ENCODE measurements at places on chromosomes 6 and 20. TPM values are rescaled to one million over a fixed set of nuclear protein-coding genes. Genes with fewer than 3 reads are reported as not detected.

Gene PDE7B
- total RNA-seq, result 4.4 TPM

GRCh38 chr20:53847139-53847836, 223.1 kb downstream of the BCAS1 start:
- no peak overlapping the region for H3K4me3 ChIP-seq
- H3K27me3 ChIP-seq, result no peaks in the 10 kb centered on the region
- H3K36me3 ChIP-seq, result no peaks in the 10 kb centered on the region
- peak; percentile 62 for DNase-seq

Gene OLIG3
- total RNA-seq, result 0.05 TPM

GRCh38 chr6:98941319-98941718, 6.4 kb downstream of the FBXL4 start:
- H3K27me3 ChIP-seq, result no peaks in the 10 kb centered on the region
- H3K36me3 ChIP-seq, result no peaks in the 10 kb centered on the region
- H3K4me3 ChIP-seq, result no peak overlapping the region
- H3K4me1 ChIP-seq, result no peaks in the 10 kb centered on the region
- no peak overlapping the region for H3K27ac ChIP-seq
- DNase-seq, result no peak

- H3K4me1 ChIP-seq, result no peaks in the 10 kb centered on the region
- H3K36me3 ChIP-seq, result no peaks in the 10 kb centered on the region
- H3K27me3 ChIP-seq, result no peaks in the 10 kb centered on the region
These were observed 1043.2 kb upstream of the ADGRB3 start for GRCh38 chr6:67591910-67592309.

Gene OOEP
- not detected for total RNA-seq

Gene COL11A2
- 2.1 TPM for total RNA-seq

Gene BCL2L1
- 120 TPM for total RNA-seq

GRCh38 chr20:57167971-57168701, 98.3 kb downstream of the BMP7 start:
- H3K4me3 ChIP-seq, result no peak overlapping the region
- H3K4me1 ChIP-seq, result no peaks in the 10 kb centered on the region
- H3K27me3 ChIP-seq, result no peaks in the 10 kb centered on the region
- DNase-seq, result no peak
- no peaks in the 10 kb centered on the region for H3K36me3 ChIP-seq

GRCh38 chr20:58701431-58702160, 9.0 kb downstream of the NPEPL1 start:
- H3K4me1 ChIP-seq, result no peaks in the 10 kb centered on the region

Gene OXT
- 0.42 TPM for total RNA-seq

DNA sequence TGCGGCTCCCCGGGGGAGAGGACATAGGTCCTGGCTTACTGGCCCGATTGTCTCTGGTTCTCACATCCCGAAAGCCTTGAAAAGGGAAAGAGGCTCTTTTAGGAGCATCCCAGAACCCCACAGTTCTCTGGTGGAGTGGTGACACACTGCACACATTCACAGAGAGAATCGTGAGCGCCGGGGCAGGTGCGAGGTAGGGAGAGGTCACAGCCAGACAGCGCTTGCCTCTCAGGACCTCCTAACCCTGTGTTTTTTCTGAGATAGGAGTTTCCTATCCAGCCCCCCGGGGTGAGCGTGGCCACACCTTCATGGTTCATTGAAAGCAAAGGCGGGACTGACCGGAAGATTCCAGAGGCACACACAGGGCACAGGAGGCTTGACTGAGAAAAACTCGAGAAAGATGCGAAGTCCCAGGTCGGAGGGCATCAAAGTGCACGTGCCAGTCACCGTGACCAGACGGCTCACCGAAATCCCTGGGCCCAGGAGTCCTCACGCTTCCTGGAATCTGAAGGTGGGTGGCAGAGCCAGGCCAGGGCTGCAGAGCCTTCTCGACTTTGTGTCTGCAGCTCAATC, 46.5 kb upstream of the FRMD1 start:
- H3K4me1 ChIP-seq, result no peaks in the 10 kb centered on the region
- no peak for DNase-seq
- no peak overlapping the region for H3K4me3 ChIP-seq
- no peak overlapping the region for H3K27ac ChIP-seq

DNA sequence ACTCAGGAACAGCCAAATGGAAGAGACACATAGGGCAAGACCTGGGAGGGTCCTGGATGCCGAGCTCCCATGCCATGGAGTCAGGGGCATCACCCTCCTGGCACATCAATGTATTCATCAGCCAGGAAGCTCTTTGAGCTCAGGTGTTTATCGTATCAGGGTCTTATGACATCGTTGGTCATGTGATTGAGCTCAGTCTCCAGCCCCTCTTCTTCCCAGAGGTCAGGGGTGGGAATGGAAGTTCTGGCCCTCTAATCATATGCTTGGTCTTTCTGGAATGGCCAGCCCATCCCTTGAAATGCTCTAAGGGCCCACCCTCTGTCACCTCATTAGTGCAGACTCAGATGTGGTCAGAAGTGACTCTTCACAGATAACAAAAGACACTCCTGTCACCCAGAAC, 52.4 kb upstream of the TULP4 start:
- H3K27ac ChIP-seq, result no peak overlapping the region
- no peaks in the 10 kb centered on the region for H3K27me3 ChIP-seq
- no peak for DNase-seq
- no peaks in the 10 kb centered on the region for H3K36me3 ChIP-seq
- no peak overlapping the region for H3K4me3 ChIP-seq

DNA sequence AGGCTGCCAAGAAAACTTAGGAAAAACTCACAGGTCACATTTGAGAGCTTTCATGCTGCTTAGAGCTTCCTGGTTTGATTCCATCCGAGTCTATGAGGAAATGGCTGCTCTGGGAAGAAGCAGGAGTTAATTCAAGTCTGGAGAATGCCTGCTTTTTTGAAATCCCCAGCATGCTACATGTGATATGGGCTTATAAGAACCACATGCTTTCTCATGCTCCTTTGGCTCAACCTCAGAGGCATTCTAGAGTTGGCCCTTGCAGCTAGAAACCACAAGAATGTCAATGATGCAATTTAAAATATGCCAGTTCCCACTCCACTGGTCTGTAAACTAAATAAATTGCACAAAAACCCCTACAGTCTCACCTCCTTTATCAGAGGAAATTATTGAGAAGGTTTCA, 142.9 kb upstream of the OLIG3 start:
- no peaks in the 10 kb centered on the region for H3K36me3 ChIP-seq
- H3K27ac ChIP-seq, result no peak overlapping the region
- no peak for DNase-seq
- no peak overlapping the region for H3K4me3 ChIP-seq
- H3K27me3 ChIP-seq, result no peaks in the 10 kb centered on the region
- H3K4me1 ChIP-seq, result no peaks in the 10 kb centered on the region

Gene CALHM4
- total RNA-seq, result not detected

- H3K27ac ChIP-seq, result no peak overlapping the region
- H3K36me3 ChIP-seq, result no peaks in the 10 kb centered on the region
- H3K4me1 ChIP-seq, result peaks cover 5% of the 10 kb centered on the region
- no peak overlapping the region for H3K4me3 ChIP-seq
These were observed 88.0 kb upstream of the ADGRF1 start for GRCh38 chr6:47130086-47130485.

Gene MTFR2
- 2.5 TPM for total RNA-seq

DNA sequence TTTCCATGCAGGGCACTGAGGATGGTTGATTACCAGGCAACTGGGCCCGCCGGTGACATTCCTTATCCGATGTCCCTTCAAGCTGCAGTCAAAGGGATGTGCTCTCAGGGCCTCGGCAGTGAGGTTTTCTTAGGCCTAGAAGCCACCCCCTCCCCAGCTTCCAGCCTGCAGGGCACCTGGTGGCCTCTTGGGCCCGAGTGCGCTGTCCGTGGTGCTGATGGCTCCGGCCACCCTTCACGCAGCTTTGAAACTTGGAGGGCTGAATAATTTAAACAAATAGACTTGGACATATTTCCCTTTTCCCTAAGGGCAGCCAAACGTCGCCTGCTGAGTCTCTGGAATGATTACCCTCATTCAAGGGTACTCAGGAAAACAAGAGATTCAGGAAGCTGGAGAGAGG, 8.9 kb upstream of the MLN start:
- no peaks in the 10 kb centered on the region for H3K4me1 ChIP-seq
- no peaks in the 10 kb centered on the region for H3K36me3 ChIP-seq
- H3K27ac ChIP-seq, result no peak overlapping the region

Gene COX4I2
- total RNA-seq, result 4.1 TPM

GRCh38 chr20:12775041-12775440, 233.7 kb upstream of the SPTLC3 start:
- no peaks in the 10 kb centered on the region for H3K27me3 ChIP-seq
- DNase-seq, result no peak
- no peaks in the 10 kb centered on the region for H3K36me3 ChIP-seq

GRCh38 chr6:152246554-152247337, 390.4 kb downstream of the SYNE1 start:
- no peak for DNase-seq
- H3K27ac ChIP-seq, result no peak overlapping the region
- no peak overlapping the region for H3K4me3 ChIP-seq
- H3K27me3 ChIP-seq, result no peaks in the 10 kb centered on the region
- H3K4me1 ChIP-seq, result no peaks in the 10 kb centered on the region

Gene MYLK4
- 0.42 TPM for total RNA-seq

DNA sequence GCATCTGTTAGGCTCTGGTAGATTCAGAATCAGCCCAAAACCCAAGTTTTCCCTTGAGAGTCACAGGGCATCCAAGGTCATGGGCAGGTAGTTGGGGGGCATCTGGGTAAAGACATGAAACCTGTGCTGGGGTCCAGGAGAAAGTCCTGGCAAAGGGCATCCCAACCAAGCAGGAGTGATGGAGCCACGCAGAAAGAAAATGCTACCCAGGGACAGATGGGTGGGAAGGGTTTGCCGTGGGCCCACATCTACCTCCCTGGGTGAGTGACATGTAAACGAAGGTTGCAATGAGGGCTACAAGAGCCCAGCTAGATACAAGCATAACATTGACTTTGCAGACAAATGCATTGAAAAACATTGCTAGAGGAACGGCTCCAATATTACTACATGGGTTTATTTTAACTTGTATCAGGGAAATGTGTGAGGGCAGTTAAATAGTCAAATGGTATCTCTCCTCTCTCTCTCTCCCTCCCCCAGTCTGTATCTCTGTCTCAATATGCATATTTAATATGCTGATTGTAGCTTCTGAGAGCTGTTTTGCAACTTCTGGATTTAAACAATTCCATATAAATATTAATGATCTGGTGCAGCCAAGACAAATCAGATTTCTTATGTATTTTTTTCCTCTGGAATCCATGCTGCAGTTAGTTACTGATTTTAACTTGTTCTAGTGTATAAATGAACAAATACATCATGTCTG, 135.7 kb downstream of the SYNDIG1 start:
- DNase-seq, result no peak
- H3K4me3 ChIP-seq, result no peak overlapping the region
- no peaks in the 10 kb centered on the region for H3K4me1 ChIP-seq

DNA sequence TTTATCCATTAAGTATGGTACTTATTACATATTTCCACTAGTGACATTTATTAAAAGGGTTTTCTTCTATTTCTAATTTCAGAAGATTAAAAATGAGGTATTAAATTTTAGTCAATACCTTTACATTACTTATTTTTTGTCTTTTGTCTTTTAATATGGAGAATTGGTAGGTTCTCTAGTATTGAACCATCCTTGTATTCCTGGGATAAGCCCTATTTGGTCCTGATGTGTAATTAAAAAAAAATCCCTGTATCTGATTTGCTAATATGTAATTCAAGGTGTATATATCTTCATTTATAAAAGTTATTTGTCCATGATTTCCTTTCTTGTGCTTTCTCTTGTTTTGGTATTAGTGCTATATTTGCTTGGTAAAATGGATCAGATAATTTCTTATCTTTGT, 153.7 kb downstream of the TRMT11 start:
- H3K36me3 ChIP-seq, result no peaks in the 10 kb centered on the region
- no peak for DNase-seq
- no peak overlapping the region for H3K4me3 ChIP-seq
- no peaks in the 10 kb centered on the region for H3K4me1 ChIP-seq

- H3K36me3 ChIP-seq, result peaks cover 63% of the 10 kb centered on the region
These were observed 9.7 kb downstream of the DDRGK1 start for GRCh38 chr20:3194617-3195280.

DNA sequence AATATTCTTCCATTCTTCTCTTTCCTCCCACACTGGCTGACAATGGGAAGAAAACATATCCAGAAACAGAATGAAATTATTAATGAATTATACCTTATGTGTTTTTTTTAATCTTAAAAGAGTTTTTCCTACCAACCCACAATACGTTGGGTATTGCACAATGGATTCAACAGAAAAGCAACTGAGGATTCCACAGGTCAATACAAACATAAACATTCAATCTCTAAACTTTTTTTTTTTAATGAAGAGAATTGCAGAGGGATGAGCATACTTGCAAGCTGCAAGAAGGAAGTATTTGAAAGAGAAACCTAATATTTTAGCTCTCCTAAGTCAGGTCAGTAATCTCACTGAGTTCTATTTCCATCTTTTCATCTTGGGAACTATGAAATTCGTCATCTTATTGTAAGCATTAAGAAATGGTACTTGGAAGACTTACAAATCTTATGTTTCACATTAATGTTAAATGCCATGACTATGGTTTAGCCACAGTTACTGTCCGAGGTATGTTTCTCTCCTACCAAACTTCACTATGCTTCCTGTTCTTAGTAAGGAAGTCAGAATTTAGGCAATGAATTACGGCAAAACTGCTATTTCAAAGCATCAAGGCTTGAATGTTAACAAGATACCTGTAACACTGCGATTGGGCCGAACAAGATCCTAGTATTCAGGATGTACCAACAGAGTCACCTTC, 100.8 kb downstream of the HIVEP2 start:
- no peak overlapping the region for H3K4me3 ChIP-seq
- H3K27me3 ChIP-seq, result no peaks in the 10 kb centered on the region
- DNase-seq, result no peak
- no peak overlapping the region for H3K27ac ChIP-seq

- H3K4me1 ChIP-seq, result peaks cover 11% of the 10 kb centered on the region
- peaks cover 20% of the 10 kb centered on the region for H3K27me3 ChIP-seq
- no peaks in the 10 kb centered on the region for H3K36me3 ChIP-seq
- DNase-seq, result no peak
These were observed 1.9 kb downstream of the CDYL start for GRCh38 chr6:4778086-4778485.

GRCh38 chr6:135240711-135241110, 59.6 kb downstream of the MYB start:
- H3K36me3 ChIP-seq, result no peaks in the 10 kb centered on the region
- no peak for DNase-seq
- H3K4me1 ChIP-seq, result peaks cover 8% of the 10 kb centered on the region
- H3K27me3 ChIP-seq, result no peaks in the 10 kb centered on the region
- H3K27ac ChIP-seq, result no peak overlapping the region

- H3K4me1 ChIP-seq, result no peaks in the 10 kb centered on the region
- no peaks in the 10 kb centered on the region for H3K27me3 ChIP-seq
- no peak for DNase-seq
- H3K36me3 ChIP-seq, result no peaks in the 10 kb centered on the region
- no peak overlapping the region for H3K4me3 ChIP-seq
These were observed 155.8 kb downstream of the MBOAT1 start for GRCh38 chr6:20056350-20056992.
